NCI-H82 (cell line): ENCODE measurements at places on chromosomes 12 and 14.

- no peak for DNase-seq
Measured at GRCh38 chr12:127613056-127613455, 653.9 kb upstream of the TMEM132C start.

DNA sequence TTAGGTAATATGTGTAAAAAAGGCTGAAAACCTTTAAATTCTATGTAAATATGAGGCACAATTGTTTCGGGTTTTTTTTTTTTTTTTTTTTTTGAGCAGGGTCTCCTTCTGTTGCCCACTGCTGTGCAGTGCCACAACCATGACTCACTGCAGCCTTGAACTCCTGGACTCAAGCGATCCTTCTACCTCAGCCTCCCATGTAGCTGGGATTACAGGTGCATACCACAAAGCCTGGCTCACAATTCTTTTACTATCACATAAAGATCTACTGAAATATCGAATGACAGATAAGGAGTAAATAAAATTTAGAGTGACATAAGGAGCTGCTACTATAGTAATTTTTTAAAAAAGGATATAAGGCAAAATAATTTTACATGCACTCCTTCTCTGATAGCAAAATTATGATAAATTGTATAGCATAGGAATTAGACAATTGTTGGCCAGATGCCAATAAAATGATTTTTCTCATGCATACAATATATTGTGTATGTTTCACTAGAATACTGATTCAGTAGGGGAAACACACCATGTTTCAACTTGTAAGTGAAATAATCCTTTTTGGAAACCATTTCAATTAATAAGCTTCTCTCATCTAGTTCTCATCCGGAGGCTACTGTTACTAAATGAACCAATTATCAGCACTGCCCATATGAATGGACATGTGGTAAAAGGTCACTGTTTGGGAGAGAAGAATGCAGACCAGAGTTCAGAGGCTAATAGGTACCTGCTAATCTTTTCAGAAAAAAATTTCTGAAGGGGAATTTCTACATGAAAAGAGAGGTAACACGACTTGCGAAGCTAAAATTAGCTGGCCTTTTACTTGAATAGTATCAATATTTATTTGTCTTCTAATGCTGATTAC, 108.4 kb downstream of the PPP1R12A start:
- no peak for DNase-seq

- DNase-seq = peak; percentile 30
Measured at GRCh38 chr12:13229504-13229903, 33.0 kb downstream of the EMP1 start.

GRCh38 chr14:25132732-25133422, 82.9 kb upstream of the STXBP6 start:
- peak; percentile 72 for DNase-seq
